ENCODE measurements at places on chromosomes 3 and 15.

GRCh38 chr15:40358471-40359353 lies 693 bp downstream of the DISP2 start:
- no peak for DNase-seq

DNA sequence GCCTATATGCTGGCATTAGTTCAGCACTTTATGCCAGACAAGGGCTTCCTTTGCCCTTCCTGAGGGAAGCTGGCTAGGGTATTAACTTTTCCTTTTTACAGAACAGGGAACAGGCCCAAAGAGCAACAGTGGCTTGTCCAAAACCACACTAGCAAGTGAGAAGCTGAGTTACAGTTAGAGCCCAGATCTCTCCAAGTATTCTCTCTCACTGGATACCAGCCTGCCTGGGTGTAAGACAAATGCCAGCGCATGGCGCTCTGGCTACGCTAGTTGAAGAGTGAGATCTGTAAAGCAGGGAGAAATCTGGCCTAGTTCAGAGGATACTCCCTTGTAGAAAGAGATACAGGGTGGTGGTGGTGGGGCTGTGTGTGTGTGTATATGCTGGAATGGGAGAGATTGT lies 38.4 kb downstream of the RAB11A start:
- DNase-seq = no peak

- no peak for DNase-seq
Observed at GRCh38 chr3:67875338-67875737, 220.9 kb upstream of the SUCLG2 start.

DNA sequence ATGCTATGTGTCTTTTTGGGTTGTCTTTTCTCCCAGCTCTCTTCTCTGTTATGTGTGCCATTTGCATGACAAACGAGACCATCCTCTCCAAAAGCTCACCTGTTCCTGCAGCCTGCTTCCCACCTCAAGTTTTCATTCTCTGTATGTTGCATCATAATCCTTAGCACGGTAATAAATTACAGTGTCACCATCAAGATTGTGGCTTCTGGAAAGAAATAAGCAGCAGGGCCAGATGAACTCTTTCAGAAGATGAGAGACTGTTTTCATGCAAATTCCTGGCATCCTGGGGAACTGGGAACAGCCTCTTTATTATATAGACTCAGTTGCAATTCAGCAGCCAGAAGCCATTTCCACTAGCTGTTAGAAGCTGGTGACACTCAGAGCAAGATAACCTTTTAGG lies 436.7 kb downstream of the EPHB1 start:
- DNase-seq = no peak

DNA sequence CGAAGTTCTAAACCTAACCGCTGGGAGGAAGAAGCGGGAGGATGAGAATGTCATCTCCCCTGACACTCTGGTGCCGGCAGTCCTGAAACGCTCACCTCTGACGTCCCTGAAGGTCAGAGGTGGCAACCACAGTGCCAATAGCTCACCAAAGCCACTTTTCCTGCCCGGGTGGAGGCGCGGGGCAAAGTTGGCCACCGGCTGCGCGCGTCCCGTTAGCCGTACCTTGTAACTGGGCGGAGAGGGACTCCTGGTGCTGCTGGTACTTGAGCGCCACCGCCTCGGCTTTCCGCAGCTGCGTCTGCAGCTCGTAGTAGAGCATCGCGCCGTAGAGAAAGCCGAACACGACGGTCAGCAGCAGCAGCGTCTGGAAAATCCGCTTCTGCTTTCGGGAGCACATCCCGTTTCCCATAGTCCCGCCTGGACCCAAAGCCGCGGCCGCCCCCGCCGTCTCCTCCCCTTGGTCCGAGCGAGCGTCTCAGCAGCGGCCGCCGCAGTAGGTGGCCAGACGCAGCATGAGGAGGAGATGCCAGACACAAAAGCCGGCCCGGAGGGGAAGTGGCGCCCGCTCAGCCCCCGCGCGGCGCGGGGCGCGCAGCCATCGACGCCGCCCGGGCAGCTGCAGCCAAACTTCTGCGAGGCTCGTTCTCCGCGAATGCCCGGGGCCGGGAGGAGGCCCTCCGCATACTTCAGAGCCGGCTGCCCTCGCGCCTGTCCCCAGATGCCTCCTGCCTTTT lies 680 bp downstream of the GOLIM4 start:
- DNase-seq = peak; percentile 1

GRCh38 chr15:63160638-63161037 lies 3.4 kb upstream of the RPS27L start:
- no peak for DNase-seq

GRCh38 chr3:69164296-69164695 lies 41.9 kb upstream of the LMOD3 start:
- no peak for DNase-seq

- DNase-seq = no peak
Observed at GRCh38 chr3:25471081-25471768, 43.2 kb downstream of the RARB start.

- no peak for DNase-seq
Observed at GRCh38 chr15:70101459-70102113, 3.9 kb upstream of the TLE3 start.

Data from activated CD8-positive, alpha-beta memory T cell treated with anti-CD3 and anti-CD28 coated beads for 1 hour (primary cell).